NCI-H510A treated with DMSO at 0.1 percent for 48 hours (cell line): ENCODE measurements at places on chromosomes 12 and 14.

- DNase-seq, result no peak
Measured at GRCh38 chr14:104103446-104104075, 18.1 kb downstream of the ASPG start.

DNA sequence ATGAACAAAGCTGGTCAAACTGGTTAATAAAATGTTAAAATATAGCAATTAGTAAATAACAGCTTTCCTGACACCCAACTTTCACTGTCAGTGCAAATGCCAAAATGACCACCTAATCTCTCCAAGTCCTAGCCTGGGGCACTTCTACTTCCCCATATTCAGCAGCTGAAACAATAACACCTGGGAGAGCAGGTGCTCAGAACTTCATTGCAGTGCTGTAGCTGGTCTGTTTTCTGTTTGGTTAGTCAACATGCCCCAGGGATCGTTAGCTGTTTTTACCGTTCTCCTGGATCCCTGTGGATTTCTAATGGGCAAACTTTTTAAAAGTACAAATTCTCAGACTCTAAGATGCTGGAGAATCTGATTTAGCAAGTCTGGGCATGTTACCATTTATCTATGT lies 759.7 kb downstream of the GALC start:
- no peak for DNase-seq

DNA sequence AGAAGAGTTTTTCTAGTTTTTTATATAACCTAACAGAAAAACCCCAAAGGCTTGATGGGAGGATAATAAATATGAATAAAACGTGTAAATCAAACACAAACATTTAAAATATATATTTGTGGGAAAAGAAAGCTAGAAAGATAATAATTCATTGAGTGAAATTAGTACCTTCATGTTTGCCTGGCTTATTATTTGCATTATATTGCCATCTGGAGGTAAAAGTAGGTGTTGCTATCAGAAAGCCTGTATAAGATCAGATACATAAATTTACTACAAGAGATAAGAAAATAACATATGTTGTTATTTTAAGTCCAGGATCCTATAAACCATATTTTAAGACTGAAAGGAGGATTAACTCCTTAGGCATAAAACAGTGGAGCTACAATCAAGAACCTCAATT lies 77.7 kb downstream of the NTS start:
- peak; percentile 31 for DNase-seq

DNA sequence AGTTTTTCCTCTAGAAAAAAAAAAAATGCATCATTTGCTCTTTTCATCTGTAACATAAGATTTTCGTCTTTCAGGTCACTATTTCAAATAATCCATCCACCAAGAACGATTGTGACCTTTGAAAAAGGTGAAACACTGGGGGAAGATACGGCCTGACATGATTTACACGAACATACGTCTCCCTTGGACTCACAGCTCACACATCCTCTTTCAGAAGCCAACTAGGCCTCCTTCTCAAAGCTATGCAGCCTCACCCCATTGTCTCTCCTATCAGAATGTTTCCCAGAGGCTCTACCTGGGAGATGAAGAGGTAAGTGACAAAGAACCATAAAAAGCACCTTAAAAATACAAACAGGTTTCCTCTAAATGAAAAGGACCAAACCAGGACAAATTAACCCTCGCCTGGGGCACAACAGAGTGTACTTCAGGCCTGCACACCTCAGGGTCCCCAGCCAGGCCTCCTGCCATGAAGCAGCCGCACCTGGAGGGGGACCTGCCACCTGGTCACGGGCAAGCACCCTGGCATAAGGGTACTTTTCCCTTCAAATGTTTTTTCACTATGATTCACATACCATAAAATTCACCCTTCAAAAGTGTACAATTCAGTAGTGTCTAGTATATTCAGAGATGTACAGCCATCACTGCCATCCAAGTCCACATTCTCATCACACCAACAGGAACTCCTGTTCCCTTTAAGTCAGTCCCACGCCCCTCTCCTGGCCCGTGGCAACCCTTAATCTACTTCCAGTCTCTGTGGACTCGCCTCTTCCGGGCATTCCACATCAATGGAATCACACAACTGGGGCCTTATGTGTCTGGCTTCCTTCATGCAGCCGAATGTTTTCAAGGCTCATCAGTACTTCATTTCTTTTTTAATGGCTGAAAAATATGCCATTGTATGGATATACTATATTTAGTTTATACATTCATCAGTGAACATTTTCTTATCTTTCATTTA lies 5.4 kb downstream of the SLC15A4 start:
- DNase-seq, result no peak

- no peak for DNase-seq
Measured at GRCh38 chr14:87161502-87161901, 831.5 kb downstream of the GALC start.

DNA sequence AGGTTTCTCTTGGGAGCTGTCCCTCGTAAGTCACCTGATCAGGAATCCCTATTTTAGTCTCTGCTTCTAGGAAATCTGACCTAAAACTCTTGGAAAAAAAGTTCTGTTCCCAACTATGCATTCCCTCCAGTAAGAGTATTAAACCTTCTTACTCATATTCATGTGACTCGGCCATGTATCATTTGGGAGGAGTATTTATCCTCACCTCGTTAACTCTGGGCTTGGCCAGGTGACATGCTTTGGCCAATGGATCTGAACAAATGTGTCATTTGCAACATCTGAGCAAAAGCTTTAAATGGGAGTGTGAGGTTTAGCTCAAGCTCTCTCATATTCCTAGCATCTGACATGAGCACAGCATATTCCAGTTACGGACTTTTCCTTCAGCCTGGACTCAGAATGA lies 226.8 kb downstream of the NUAK1 start:
- DNase-seq, result no peak

DNA sequence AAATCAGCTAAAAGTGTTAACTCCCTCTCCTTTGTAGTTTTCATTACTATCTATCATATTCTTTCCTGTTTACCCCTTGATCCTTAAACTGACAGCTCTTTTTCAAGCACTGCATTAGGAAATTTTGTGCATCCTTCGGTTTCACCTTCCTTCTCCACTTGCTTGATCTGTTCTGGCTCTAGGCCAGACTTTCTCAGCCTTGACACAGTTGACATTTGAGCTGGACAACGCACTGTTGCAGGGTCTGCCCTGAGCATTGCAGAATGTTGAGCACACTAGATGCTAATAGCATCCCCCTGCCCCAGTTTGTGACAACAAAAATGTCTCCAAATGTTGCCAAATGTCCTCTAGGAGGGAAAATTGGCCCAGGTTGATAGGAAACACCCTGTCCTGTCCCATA lies 75.4 kb upstream of the KCNJ8 start:
- no peak for DNase-seq

GRCh38 chr12:92784797-92785562 lies 82.2 kb downstream of the PLEKHG7 start:
- DNase-seq, result peak; percentile 93

GRCh38 chr14:74491956-74492775 lies 939 bp downstream of the NPC2 start:
- DNase-seq, result no peak

DNA sequence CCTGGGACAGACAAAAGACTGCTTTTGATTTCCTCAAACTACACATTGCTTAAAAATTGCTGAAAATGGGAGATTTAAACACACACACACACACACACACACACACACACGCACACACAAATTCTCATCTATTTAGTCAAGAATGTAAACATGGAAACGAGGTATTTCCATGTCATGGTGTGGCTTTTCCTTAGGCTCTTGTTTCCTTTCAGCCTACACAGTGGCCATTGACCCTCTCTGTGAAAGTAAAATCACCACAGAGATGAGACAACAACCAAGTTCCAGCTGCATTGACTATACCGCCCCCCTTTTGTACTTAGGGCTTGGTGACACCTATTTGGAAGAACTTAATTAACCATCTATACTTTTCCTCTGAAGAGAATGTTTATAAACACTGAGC lies 41.9 kb downstream of the TTC8 start:
- DNase-seq, result no peak
